Muscle of back (tissue), 13 donors: ENCODE measurements at places on chromosomes 3 and 15.

- no peak for DNase-seq
Observed at GRCh38 chr3:194407423-194407822, 8.4 kb upstream of the GP5 start.

DNA sequence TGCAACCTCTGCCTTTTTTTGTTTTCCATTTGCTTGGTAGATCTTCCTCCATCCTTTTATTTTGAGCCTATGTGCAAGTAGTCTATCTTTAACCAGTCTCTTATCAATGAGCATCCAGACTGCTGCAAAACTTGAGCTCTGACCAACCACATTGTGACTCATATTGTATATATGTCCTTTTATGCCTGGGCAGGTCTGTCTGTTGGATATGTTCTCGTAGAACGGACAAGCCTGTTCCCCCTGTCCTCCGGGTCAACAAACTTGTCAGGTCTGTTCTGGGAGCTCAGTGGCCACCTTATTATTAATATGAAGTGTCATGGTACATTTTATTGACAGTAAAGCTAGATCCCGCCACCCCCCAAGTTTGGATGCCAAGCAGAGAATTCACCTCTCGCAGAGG is 252.9 kb upstream of the ST8SIA2 start:
- no peak for DNase-seq

GRCh38 chr15:45637552-45638033 is 2.8 kb downstream of the SQOR start:
- DNase-seq = peak; percentile 65

DNA sequence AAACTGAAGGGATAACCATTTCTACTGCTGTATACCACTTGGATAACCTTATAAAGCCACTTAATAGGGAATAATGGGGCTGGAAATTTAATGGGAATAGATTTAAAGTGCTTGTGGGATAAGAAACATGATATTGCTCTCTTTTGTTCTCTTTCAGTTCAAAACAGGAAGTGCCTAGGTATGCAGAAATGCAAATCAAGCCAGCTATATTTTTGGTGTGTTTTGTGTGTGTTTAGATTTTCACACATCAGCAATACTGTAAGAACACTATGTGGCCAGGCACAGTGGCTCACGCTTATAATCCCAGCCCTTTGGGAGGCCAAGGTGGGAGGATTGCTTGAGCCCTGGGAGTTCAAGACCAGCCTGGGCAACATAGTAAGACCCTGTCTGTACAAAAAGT is 442.3 kb upstream of the TPRG1 start:
- no peak for DNase-seq

GRCh38 chr3:134354612-134355251 is 19.5 kb downstream of the AMOTL2 start:
- DNase-seq = no peak

DNA sequence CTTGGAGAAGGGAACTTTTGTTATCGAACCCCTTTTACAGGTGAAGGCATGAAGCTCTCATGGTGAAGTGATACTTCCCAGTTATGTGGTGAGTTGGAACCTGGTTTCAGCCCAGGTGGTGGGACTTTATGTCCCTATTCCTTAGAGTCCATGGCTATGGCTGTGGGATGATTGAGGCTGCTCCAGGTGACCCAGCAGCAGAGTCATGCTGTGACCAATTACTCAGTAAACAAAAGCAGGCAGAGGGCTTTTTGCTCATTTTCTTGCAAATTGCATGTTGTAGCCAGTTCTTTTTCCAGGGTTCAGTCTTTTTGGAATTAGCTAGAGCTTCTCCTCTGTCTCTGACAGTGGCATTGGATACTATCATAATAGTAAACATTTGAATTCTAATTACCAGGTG is 70.7 kb downstream of the CACNA2D3 start:
- DNase-seq = no peak

DNA sequence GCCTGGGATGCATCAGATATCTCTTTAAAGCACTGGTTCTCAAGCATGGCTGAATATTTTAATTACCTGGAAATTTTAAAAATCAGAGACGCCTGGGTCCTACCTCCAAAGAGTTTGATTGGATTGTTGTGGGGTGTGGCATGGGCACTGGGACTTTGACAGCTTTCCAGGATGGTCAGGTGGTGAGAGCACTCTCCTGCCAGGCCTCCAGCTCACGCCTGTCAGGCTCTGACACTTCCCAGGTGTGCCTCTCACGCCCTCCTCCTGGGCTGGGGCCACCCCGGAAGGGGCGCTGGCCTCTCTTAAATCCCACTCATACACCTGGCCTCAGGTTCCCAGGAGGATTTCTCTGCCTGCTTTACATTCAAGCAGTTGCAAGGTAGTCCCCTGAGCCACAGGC is 48.5 kb downstream of the AMOTL2 start:
- DNase-seq = no peak

- DNase-seq = no peak
Observed at GRCh38 chr15:51405693-51406523, 64.5 kb downstream of the GLDN start.

GRCh38 chr3:70999730-71000129 is 583.8 kb downstream of the FOXP1 start:
- no peak for DNase-seq

DNA sequence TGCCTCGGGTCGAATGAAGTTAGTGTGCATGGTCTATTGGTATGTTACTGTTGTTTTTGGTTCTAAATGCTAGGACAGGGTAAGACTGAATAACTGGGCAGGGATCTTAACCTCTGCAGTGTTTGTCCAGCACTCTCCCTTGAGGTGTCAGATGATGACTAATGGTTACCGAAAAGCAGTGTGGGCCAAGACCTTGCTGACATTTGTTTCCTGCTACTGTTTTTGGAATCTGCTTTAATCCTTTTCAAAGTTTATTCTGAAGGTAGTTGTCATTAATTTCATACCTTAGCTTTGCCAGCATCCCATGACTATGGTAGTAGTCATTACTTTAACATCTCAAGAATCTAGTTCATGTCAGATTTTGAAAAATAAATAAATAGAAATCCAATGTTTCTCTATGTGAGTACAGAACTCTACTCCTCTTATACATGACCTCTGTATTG is 117.0 kb downstream of the P3H2 start:
- DNase-seq = peak; percentile 67

- no peak for DNase-seq
Observed at GRCh38 chr3:44434834-44435510, 42.5 kb downstream of the ZNF445 start.
